Memory B cell (primary cell): ENCODE measurements at places on chromosomes 5 and 9.

- DNase-seq: no peak
These were observed 101.4 kb downstream of the RALGPS1 start for GRCh38 chr9:127015921-127016512.

GRCh38 chr9:127005770-127006314 is 91.3 kb downstream of the RALGPS1 start:
- no peak for DNase-seq

- no peak for DNase-seq
These were observed at the start of gene SLC1A3 for GRCh38 chr5:36606428-36607113. Gene SLC1A3 (plus strand): TSS chr5:36606606. CDS start chr5:36608424, 1,818 bp downstream.

DNA sequence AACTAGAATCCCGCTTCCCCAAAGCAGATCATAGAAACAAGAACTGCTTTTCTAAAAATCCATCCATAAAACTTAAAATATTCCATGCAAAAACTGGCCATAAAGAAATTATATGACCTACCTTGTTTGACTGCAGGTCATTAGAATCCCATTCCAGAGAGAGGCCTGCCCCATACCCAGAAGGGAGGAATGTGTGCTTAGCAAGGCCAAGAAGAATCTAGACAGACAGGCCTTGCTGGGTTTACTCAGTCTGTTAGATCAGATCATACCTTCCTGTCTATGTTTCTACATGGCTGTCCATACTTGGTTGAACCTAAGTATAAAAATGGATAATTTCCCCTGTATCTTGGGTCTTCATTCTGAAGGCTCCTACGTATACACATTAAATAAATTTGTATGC is 358.8 kb upstream of the TRPC7 start:
- DNase-seq: no peak

DNA sequence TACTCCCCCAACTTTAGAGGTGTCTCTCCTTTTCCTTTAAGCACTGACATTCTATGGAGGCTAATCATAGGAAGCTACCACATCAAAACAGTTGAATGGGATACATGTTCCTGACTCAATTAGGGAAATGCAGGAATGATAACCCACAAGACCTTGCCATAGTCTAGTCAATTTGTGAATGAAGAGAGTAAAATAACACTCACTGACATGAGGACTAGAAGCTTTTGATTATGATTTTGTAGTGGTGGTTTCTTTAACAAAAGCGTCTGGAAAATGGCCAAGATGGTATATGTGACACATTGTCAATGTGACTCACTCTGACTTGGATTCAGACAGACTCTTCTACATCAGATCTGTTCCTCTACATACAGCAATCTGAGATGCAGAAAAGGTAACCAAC is 13.7 kb upstream of the PRELID2 start:
- no peak for DNase-seq

DNA sequence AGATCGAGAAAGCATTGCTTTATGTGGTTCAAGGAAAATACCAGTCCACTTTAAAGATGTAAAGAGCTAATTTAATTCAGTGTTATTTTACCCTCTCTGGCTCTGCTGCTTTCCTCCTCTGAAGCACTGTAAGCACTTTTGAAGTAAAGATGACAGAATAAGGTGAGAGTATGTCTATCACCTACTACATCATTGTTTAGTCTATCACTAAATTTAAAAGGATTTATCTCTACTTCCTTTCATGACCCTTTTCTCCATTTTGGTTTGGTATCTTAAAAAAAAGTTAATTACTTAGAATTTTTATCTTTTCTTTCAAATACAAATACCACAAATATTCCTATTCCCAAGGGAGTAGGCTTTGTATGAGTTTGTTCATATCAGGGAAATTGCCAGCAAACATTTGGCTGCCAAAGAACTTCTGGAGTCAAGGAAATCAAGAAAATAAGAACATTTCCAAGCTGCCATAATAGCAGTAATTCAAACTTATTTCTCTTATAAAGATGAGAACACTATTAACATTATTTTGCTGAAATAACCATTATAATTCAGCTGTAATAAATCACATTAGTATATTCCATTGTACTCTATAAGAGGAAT is 77.8 kb downstream of the SLC38A9 start:
- no peak for DNase-seq

DNA sequence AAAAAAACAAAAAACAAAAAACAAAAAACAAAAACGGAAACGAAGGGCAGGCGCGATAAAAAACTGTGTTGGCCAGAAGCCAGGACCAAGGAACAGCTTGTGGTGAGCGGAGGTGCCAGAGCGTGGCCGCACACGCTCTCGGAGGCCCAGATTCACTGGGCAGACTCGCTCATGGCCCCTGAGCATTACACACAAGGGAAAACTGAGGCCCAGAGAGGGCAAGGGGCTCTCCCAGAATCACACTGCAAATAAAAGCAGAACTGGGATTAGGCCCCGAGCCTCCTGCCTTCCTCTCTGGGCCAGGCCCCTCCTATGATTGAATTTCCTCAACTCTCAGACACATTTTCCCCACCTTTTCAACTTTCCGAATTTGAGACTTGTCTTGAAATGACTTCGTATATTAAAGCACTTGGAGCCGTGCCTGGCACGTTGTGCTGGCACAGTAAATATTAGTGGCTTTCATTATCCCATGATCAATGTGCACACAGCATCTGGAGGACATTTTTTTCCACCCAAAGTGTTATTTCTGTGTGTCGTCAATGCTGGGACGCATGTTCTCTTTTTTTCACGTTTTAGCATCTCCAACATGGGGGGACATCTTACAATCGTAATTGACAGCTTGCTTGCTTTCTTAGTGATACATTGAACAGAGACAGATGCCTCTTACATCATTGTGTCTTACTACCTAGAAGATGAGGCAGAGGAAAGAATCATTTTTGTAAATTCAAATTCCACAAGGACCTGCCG is 7.4 kb downstream of the FIBCD1 start:
- no peak for DNase-seq

GRCh38 chr9:37639841-37640240 is 10.9 kb upstream of the FRMPD1 start:
- no peak for DNase-seq

- DNase-seq: no peak
These were observed 621 bp upstream of the GCNT4 start for GRCh38 chr5:75053054-75053303.

DNA sequence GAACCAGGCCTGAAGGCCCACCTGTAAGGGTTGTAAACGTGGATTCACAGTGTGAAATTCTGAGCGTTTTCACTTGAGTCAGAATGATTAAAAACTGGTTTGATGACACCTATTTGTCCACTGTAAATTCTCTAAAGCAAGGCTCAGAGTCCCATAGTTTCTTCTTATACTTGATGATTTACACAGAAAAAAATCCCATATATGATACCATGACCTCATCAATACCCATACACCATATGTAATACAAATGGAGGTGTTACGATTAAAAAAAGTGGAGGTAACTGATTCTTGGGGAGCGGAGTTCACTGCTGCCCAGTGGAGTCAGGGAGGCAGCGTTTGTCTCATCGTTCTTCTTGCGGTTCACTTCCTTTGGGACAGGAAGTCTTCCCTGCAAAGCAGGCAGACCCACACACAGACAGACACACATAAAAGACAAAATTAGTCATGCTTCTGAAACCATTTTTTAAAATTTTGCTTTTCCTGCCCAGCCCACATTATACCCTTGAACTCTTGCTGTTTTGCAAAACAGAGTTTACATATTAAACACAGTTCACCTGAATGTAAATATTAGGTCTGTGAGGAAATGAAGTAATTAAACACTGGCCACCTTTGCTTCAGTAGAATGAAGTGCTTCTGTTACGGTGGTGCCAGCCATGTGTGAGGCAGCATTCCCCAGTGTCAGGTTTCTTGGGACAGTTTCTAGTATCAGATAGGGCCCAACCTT is 26.2 kb downstream of the NREP start:
- no peak for DNase-seq

- DNase-seq: no peak
These were observed 270.2 kb downstream of the SLF1 start for GRCh38 chr5:94888674-94889073.

GRCh38 chr9:69056191-69056815 is 20.8 kb downstream of the FXN start:
- DNase-seq: no peak
